ENCODE measurements at places on chromosomes 12 and 14.

GRCh38 chr12:119334430-119335170 is at the start of gene CCDC60:
Gene CCDC60 (plus strand): TSS chr12:119334729. CDS start chr12:119335177, 448 bp downstream.
- no peak for DNase-seq

DNA sequence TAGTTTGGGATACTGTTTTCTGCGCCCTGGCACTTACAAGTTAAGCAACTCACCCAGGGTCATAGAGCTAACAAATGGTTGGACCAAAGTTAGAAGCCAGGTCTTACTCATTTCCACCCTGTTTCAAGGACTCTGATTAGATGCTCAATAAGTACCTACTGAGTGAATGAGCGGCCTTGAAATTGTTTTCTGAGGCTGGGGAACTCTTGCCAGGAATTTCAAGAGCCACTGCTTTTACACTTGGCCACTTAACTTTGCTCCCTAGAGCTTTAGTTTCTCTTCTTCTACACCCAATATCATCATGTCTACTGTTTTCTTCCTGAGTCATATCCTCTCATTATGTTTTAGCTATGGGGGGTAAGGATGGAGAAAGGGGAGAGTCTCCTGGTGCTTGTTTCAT is 431.6 kb downstream of the ZFP36L1 start:
- DNase-seq, result no peak

- DNase-seq, result no peak
These were observed 154.9 kb downstream of the KIF26A start for GRCh38 chr14:104293231-104293841.

DNA sequence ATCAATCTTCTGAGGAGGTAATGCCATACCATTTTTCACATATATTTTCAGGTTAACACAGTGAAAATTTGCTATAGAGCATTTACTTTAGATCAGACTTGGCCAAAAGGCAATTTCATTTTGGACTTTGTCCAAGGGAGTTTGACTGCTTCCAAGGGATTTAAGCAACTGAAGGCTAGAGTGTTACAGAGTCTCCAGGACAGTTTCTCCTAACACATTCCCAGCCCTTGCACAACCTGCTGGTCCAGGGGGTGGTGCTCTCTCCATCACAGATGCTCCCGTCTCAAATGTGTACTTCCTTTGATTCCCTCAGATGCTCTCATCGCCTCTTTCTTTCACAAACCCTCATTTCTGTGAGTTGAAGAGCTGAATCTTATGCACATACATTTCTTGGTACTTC is 143.1 kb downstream of the TPH2 start:
- no peak for DNase-seq

- no peak for DNase-seq
These were observed 60.0 kb downstream of the PLEKHG7 start for GRCh38 chr12:92762773-92763172.

- no peak for DNase-seq
These were observed 33.7 kb upstream of the PYGL start for GRCh38 chr14:50977863-50978528.

GRCh38 chr12:23350808-23351207 is 598.7 kb downstream of the SOX5 start:
- DNase-seq, result no peak

GRCh38 chr14:31487886-31488285 is at the start of gene GPR33:
Gene GPR33 (minus strand): TSS chr14:31488039. CDS start chr14:31483965, 4,074 bp downstream.
- DNase-seq, result no peak

DNA sequence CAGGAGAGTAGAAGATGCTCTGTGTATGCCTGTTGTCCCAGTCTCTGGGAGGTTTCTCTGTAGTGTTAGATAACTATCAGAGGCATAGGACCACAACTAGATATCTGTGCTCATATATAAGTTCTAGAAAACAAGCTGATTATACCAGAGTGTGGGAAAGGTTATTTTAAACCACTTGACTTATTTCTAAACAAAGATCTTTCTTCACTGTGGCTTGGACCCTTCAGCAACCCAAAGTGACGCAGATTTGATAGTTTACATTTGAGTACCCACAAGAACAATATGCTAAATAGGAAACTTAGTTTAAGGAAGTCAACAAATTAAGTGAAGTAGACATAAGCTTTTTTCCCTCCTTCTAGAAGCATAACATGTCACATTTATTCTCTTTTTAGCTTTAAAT is 41.3 kb downstream of the RIC8B start:
- no peak for DNase-seq

DNA sequence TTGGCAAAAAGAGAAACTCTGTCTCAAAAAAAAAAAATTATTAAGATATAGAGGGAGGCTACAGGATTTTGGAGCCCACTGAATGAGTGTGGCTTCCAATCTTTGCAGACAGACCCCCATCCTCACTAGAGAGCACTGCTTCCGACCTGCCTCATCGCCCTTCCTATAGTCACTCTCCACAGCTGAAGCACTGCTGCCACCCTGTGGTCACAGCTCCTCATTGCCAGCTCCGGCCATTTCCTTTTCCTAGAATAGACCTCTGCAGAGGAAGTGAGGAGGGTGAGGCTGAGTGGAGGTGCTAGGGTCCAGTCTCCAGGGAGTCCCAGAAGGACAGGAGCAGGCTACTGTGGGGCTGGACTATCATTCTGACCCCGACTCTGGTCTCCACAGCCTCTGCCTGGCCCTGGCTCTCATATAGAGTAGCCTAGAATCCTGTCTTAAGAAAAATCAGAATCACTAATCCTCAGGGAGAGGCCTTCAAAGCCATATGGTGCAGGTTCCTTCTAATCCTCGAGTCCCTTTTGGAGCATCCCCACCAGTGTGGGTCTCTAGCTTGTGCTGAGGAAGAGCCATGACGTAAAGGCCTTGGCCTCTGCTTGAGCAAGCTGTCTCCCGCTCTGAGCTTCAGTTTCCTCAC is 1.4 kb upstream of the NPFF start:
- peak; percentile 69 for DNase-seq

GRCh38 chr12:65643595-65644386 is 180.5 kb upstream of the HMGA2 start:
- DNase-seq, result no peak

DNA sequence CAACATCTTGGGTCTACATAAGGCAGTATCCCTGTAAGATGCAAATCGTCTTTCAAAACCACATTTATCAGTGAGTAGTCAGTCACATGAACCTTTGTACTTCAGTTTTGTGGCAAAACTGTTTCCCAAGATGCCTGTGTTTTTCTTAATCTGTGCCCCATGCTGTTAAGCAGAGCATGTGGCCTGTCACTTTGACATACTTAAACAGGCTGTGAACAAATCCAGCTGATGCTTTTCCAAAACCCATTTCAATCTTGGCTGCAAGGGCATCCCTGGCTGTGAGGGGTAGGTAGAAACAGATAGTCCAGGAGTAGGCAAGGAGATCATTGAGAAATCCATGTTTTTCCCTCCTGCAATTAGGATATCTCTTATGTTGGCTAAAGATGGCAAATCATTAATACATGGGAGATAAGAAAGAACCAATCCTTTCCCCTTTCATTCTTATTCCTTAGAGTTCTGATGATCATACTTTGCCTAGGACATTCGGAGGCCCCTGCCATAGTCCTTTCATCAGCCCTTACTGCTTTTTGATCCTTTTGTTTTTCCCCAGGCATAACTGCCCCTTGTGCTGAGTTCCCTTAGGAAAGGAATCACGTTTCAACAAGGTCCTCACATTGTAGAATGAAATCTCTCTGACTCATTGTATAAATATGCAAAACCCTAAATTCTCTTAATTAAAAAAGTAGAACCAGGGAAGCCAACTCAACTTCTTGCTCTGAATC is 121.1 kb upstream of the EEA1 start:
- no peak for DNase-seq

GRCh38 chr12:51368640-51369517 is 22.3 kb downstream of the GALNT6 start:
- DNase-seq, result peak; percentile 80

- DNase-seq, result no peak
These were observed 210.4 kb upstream of the C14orf180 start for GRCh38 chr14:104369208-104369607.

GRCh38 chr12:96107236-96107635 is 71.8 kb upstream of the LTA4H start:
- no peak for DNase-seq

- DNase-seq, result no peak
These were observed 1.9 kb downstream of the BCL7A start for GRCh38 chr12:122023339-122024131.

DNA sequence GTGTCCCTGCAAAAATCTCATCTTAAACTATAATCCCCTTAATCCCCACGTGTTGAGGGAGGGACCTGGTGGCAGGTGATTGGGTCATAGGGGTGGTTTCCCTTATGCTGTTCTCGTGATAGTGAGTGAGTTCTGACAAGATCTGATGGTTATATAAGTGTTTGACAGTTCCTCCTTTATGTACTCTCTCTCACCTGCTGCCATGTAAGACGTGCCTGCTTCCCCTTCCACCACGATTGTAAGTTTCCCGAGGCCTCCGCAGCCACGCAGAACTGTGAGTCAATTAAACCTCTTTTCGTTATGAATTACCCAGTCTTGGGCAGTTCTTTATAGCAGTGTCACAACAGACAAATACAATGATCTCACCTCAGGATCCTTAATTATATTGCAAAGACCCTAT is 45.2 kb upstream of the MAP1LC3B2 start:
- DNase-seq, result no peak

DNA sequence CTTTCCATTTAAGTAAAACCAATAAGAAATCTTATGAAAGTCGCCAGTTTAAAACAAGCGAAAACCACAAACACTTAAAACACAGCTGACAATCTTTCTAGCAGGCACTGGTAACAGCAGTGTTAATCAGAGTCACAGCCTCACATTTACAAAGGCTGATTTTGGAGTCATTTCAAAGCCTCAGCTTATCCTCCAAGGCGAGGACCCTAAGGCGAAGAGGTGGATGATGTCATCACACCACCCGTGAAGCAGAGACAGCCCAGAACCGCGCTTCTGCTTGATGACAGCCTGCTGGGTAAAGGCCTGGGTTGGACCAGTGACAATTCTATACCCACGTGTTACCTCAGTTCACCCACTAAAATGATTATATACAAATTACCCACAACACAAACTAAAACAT is 10.1 kb downstream of the GOLGA3 start:
- DNase-seq, result no peak

GRCh38 chr14:49506650-49507049 is 79.5 kb downstream of the RPS29 start:
- no peak for DNase-seq

GRCh38 chr14:22641846-22642245 is 2.3 kb downstream of the OR6J1 start:
- DNase-seq, result no peak

DNA sequence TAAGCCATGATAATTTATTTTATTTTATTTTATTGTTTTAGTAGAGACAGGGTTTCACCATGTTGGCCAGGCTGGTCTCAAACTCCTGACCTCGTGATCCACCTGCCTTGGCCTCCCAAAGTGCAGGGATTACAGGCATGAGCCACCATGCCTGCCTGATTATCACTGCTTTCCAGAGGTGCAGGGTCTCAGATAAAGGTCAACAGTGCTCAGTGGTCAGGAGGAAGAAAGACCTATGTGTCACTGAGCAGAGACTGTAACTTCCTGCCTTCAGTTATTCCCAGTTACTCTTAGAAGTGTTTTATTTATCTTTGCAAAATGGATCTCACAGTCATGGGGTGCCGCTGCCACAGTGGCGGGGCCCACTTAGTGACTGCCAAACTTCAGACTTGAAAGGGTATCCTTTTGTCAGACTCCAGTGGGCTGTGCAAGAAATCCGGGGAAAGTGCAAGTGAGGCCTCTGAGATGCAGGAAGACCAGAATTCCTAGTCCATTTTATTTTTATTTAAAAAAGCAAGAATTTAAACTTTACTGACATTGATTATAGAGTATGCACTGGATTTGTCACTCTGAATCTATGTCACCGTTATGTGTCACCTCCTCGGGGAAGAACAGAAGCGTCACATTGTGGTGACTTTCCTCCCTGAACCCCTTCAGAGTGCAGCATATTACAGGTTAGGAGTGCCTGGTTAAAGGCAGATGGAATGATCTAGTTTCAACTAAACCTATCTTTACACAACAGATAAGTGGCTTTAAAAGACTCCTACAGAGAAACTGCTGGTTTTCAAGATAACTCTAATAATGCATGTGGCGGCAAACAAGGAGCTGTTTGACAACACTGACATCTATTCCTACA is 59.1 kb upstream of the BICD1 start:
- DNase-seq, result no peak

DNA sequence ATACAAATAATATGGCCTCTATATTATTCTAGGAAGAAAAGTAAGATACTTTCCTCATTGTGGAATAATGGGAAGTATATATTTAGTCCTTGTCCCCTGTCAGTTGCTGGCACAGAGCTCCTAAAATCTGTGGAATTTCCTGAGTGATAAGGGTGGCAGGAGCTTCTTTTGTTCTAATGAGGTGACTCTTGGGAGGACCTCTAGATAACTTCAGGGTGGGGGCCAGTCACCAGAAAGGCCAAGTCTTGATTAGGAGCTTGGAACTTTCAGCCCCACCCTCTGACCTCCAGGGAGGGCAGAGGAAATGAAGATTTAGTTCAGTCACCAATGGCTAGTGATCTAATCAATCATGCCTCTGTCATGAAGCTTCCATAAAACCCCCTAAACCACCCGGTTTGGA is 179.9 kb upstream of the PRICKLE1 start:
- no peak for DNase-seq

GRCh38 chr14:61102549-61103466 is 121.8 kb downstream of the SLC38A6 start:
- DNase-seq, result no peak

DNA sequence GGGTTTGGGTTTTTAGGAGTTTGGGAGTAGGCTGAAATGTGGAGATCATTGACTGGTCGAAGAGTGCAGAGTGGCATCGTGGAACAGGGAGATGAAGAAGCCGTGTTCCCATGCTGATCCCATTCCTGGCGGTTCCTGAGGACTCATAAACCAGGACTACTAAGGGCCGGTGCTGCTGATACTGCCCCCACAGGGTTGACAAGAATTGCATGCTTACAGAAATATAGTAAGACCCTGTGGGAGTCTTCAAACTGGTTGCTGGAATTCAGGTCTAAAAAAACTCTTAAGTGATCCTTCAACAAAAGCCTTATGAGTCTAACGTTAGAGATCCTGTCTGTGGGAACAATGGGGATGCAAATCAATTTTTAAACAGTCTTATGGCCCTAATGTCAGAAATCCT is 64.0 kb upstream of the ARHGAP5 start:
- no peak for DNase-seq

DNA sequence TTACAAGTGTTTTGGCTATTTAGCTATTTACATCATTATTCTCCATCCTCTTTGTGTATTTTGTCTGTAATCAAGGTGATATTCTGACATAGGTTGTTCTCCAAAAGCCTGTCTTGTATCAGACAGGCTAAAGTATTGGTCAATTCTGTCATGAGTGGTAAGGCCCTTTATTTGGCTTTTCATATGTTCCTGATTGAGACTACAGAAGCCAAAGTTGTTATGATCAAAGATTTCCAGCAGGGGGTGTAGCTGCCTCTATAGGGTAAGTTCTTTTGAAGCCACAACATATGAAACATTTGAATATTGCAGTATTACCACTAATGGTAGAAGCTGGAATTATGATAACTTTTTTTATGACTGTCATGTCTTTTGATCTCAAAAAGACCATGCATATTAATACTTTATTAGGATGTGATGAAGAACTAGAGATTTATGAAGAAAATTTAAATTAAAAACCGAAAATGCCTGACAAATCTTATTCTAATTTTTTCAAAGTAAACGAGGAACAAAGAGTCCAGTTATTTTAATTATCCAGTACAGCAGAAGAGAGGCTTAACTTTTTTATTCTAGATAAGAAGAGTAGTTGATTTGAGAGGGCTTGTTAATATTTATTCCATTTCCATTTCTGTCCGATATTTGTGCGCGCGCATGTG is 3.4 kb upstream of the ARHGAP5 start:
- no peak for DNase-seq

GRCh38 chr14:61334197-61334701 is 12.9 kb downstream of the PRKCH start:
- DNase-seq, result no peak

- DNase-seq, result no peak
These were observed 72.0 kb upstream of the DBX2 start for GRCh38 chr12:45122768-45123380.
